ENCODE measurements at places on chromosomes 3 and 15.

DNA sequence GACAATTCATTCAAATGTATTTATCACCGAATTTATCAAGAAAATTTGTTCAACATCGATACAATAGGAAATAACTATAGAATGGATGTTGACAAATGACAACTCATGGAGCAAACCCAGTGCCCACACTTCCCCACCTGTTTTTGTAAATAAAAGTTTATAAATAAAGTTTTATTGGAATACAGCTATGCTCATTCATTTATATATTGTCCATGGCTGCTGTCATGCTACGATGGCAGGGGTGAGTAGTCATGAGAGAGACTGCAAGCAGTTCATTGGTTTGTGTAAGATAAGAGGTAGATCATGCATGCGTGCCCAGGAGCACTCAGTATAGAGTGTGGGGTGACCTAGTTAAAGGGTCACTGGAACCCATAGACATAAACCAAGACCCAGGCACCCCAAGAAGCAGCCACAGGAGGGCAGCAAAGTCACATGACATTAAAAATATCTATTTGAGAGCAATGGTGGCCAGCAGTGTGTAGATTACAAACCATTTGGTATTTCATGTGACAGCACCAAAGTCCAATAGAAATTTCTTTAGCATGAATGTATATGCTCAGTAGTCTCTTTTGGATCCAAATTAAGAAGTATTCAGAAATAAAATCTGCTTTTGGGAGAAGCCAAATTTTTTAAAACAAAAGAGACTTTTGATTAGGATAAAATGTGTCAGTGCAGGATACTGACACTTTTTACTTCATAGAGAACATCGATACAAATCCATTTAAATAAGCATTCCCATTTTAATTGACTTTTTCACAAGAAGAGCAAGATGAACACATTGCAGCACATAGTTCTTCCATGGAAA is 794.8 kb downstream of the MCTP2 start:
- DNase-seq = no peak

DNA sequence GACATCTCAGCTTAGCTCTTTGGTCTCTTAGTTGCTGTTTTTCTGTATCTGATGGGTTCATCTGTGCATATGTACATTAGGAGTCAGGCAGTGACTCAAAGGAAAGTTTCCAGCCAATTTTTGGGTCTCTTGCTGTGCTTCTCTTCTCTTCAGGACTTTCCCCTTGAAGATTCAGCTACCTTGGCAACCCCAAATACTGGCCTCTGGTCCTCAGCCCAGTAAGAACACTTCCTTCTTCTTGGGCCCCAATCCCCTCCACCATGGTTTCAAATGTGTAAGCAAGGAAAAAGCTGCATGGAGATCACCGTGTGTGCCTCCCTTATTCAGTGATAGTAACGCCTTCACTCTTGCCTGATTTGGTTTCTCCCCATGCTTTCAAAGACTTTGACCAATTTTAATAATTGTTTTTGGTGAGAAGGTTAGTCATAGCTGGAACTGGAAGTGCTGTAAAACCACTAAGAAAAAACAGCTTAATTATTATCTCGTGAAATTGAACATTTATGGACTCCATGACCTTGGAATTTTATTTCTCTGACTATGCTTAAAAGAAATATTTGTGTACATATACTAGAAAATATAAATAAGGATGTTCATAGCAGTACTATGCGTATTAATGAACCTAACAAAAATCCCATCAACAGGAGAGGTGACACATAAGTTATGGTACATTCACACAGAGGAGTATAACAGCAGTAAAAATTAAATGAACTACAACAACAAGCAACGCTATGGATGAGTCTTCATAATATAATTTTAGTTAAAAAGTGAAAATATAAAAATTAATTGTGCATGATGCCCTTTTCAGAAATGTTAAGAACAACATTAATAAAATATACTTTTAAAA is 125.3 kb upstream of the BCL6 start:
- DNase-seq = no peak

DNA sequence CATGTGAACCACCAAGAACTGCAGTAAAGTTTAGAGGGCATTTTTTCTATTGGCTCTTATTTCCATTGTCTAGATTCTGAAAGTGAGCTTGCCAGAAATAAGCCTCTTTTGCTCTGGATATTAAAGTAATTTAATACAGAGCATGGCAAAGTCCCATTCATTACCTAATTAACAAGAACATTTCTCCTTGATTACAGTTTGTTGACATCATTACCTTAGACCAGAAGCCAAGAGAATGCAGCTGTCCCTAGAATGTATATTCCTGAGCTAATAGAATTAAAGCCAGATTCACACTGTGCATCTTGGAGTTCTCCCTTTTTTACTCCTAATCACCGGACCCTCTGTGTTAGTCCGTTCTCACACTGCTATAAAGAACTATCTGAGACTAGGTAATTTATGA is 46.4 kb upstream of the TM4SF4 start:
- DNase-seq = no peak

- no peak for DNase-seq
These were observed 80.7 kb downstream of the FBLN2 start for GRCh38 chr3:13629644-13630043.

DNA sequence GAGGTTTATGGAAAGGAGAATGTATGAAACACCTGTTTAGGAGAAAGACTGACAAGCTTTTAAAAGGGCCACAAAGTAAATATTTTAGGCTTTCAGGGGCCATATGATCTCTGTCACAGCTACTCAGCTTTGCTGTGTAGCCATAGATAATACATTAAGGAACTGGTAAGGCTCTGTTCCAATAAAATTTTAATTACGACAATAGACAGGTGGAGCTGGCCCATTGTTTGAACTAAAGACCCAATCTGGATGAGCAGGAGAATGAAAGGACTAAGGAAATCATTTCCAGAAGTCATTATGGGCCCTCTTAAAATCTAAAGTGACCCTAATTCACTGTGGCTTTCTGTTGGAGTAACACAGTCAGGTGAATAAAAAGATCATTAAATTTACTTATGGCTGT is 48.5 kb upstream of the SLC12A8 start:
- no peak for DNase-seq

DNA sequence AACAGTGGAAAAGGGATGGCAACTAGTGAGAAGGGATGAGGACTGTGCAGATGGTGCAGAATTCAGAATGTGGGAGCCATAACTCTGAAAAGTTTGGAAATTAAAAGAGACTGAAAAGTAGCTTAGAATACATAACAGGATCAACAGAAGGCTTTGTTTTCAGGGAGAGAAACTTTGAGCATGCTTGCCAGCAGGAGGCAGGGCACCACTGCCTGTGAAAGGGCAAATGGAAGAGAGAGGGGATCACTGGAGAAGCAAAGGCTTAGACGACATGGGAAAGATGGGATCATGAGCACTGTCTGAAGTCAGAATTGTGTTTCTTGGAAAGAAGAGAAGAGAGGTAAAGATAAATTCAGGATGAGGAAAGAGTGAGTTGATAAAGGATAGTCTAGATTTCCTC is 99.6 kb downstream of the ABI3BP start:
- no peak for DNase-seq

GRCh38 chr3:131356006-131356595 is 25.5 kb upstream of the NUDT16 start:
- DNase-seq = no peak

GRCh38 chr15:77497110-77497737 is 76.5 kb downstream of the HMG20A start:
- DNase-seq = no peak

GRCh38 chr15:45657764-45658545 is 23.1 kb downstream of the SQOR start:
- DNase-seq = no peak

GRCh38 chr15:73335026-73335425 is 33.7 kb downstream of the HCN4 start:
- DNase-seq = no peak

GRCh38 chr3:140748903-140749302 is 71.0 kb downstream of the TRIM42 start:
- DNase-seq = no peak

DNA sequence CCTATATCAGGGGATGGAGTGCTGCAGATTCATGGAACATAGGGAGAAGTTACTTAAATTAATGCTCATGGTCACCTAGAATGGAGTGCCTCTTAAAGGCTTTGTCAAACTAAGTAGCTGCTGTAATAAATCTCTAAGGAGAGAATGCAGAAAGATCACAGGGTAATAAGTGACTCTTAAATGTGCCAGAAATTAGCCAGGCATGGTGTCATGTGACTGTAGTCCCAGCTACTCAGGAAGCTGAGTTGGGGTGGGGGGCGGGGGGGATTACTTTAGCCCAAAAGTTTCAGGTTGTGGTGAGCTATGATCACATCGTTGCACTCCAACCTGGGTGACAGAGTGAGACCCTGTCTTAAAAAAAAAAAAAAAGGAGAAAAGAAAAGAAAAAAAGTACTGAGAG is 90.9 kb upstream of the ASB14 start:
- DNase-seq = no peak

GRCh38 chr15:39581793-39582285 is 960 bp downstream of the THBS1 start:
- DNase-seq = no peak

DNA sequence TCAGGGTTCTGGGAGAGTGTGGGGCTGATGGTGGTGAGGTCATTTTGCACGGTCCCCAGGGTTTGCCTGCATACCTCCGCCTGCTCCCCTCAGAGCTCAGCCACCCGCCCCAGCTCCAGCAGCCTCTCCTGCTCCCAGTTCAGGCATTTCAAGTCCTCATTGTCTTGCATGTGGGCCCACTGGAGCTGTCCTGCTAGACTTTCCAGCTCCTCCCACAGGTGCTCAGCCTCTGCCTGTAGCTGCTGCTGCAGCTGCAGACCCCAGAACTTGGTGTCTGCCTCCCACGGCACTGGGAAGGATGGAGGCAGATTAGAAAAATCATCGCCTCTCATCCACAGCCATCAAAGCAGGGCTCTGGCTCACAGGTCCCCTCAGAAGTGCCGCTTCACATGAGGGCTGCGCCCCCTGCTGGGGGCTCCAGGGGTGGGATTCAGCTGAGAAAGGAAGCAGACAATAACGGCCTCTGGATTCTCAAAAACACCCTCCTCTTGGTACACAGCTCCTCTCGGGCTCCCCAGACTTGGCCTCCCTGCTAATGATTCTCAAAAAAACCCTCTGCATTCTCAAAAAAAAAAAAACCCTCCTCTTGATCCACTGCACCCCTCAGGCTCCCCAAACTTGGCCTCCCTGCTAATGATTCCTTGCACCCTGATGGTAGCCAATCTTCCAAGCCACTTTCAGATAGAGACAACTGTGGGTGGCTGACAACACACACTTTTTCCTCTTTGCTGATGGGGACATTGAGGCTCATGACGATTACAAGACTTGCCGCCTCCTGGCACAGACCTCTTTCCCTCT is 89.3 kb upstream of the C2CD4B start:
- DNase-seq = peak; percentile 31

- no peak for DNase-seq
These were observed 27.1 kb downstream of the HDAC11 start for GRCh38 chr3:13507247-13507569.

- no peak for DNase-seq
These were observed 49.1 kb downstream of the TRANK1 start for GRCh38 chr3:36895496-36896409.
